ENCODE measurements at places on chromosomes 11 and 22.

DNA sequence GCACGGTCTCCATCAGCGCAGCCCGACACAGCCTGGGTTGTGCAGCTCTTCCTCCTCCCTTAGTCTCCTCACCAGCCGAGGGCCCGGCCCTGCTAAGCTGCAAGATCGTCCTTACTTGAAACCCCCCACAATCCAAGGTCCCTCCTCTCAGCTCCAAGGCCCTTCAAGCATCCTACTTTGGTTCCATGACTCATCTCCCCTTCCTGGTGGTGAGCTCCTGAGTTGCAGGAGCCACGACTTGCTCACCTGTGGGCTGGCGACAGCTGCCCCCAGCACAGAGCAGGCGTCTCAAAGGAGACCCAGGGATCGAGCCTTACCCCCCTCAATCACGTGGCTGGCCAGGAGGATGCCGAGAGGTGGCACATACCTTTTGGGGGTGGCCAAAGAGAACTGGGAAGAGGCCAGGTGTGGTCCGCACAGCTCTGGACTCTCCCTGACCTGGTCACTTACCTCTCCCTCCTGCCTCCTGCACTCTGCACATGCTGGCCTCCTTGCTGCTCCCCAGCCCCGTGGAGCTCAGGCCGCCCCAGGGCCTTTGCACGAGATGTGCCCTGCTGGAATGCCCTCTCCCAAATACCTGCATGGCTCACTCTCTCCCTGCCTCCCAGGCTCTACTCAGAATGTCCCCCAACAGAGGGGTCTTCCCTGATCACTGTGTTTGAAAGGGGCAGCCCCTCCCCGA lies 35.2 kb upstream of the FADD start:
- no peak for DNase-seq

DNA sequence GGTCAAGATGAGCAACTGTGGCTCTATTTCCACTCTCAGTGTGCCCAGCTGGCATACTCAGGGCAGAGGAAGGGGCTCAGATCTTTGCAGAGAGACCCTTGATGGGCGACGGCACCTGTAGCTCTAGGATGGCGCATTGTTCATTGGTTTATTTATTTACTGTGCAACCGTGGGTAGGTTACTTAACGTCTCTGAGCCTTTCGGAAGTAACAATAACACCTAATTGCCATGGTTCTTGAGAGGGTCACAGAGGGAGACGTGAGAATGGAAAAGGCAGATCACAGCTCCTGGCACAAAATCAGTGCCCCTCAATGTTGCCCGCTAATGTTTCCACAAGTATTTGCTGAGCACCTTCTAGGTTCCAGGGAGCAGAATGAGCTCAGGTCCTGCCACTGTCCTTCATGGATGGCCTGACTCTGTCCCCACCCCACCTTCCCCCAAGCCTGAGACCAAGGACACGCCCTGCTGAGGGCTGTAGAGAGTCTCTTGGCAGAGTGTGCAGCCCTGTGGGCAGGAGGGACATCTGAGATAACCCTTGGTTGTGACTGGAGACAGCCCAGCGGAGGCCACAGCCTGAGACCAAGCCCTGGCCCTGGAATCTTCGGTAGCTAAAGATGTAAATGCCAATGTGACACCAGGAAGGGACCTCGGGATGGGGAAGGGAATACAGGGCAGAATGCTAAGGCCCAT lies 780 bp upstream of the ALDH3B2 start:
- DNase-seq = no peak

- no peak for DNase-seq
These were observed 599 bp downstream of the TIMM10B start for GRCh38 chr11:6481924-6482275.

- no peak for DNase-seq
These were observed 91.5 kb downstream of the RTL6 start for GRCh38 chr22:44406341-44407170.

GRCh38 chr11:106714199-106714598 lies 304.1 kb downstream of the GUCY1A2 start:
- no peak for DNase-seq

GRCh38 chr11:108672786-108673185 lies 7.9 kb downstream of the DDX10 start:
- no peak for DNase-seq

GRCh38 chr11:3165152-3165705 lies at the start of gene OSBPL5:
Gene OSBPL5, minus strand, starts transcription at chr11:3165310. Its CDS starts 36,162 bp downstream, at chr11:3129148.
- no peak for DNase-seq

GRCh38 chr11:20373147-20373546 lies 9.6 kb downstream of the HTATIP2 start:
- no peak for DNase-seq

DNA sequence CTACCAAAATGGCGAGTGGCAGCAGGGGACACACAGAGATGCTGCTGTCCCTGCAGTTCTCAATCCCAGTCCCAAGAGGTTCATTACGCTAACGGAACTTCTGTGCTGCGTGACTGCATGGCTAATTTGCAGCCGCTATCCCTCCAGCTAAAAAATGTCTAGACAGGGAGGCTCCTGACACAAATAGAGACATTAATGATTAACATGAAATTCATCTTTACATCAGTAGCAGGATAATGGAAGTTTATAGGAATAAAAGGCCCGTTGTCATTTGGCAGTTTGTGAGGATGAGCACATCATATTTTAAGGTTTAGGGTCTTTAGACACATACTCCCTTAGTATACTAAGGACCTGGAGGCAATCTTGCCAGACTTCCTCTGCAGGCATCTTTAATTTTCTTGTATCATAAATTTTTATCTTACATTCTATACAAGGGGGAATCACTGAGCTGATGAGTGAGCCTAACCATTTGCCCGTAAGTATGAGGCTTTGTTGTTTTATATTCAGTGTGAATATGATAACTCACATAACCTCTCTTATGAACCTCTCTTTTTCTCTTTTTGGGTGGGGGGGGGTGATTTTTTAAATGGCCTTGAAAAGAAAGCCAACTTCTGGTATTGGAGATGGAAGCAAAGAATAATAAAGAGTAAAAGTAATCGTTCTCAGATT lies 99.8 kb upstream of the OR9G4 start:
- no peak for DNase-seq

DNA sequence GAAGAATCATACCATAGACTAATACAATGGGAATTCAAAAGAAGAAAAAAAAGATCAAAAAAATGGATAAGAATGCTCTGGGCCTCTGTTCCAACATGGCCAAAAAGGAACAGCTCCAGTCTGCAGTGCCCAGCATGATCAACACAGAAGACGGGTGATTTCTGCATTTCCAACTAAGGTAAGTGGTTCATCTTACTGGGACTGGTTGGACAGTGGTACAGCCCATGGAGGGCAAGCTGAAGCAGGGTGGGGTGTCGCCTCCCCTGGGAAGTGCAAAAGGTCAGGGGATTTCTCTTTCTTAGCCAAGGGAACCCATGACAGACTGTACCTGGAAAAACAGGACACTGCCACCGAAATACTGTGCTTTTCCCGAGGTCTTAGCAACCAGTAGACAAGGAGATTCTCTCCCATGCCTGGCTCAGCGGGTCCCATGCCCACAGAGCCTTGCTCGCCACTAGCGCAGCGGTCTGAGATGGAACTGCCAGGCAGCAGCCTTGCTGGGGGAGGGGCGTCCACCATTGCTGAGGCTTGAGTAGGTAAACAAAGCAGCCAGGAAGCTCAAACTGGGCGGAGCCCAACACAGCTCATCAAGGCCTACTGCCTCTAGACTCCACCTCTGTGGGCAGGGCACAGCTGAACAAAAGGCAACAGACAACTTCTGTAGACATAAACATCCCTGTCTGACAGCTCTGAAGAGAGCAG lies 428.4 kb downstream of the MN1 start:
- DNase-seq = no peak

GRCh38 chr11:35947437-35947836 lies 3.6 kb downstream of the LDLRAD3 start:
- no peak for DNase-seq

All from Panc1 (cell line).